ENCODE measurements at places on chromosomes 12 and 14.

DNA sequence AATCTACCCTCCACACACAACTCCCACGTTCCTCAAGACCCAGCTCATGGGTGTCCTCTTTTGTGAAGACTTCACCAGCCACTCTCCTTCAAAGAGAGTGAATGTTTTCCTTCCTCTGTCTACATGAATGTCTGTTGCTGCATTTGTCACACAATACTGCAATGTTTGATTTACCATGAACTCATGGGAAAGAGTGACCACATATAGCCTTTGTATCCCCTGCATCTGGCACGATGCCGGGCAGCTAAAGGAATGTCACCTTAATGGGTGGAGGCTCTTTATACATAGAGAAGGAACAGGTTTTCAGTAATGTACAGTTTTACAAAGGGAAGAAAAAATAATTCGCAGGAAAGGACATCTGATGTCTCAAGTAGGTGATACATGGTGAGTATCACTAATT lies 12.1 kb upstream of the BCDIN3D start:
- DNase-seq = no peak

DNA sequence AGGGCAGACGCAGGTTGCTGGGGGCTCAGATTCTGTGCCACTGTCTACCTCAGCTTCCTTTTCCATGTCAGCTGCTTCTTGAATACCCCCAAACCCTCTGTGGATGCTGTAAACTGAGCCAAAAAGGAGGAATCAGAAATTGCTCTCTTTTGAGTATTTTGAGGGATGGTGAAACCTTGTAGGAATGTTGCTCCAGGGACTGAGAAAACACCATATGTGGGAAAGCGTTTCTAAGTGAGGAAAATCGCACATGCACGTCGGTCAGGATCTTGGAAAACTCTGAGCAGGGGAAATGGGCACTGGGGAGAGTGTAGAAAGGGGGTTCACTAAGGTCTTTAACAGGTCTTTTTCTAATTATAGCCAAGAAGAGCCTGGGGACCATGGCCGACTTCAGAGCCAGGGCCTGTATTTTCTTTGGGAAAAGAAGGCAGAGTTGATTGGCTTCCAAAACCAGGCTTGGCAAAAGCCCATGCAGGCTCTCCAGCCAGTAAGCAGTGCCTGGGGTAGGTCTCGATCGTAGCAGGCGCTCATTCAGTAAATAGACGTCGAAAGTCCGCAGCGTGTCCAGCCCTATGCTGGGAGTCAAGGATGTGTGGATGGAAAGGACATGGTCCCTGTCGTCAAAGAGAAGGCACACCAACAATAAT lies 58.0 kb downstream of the NTF3 start:
- DNase-seq = no peak

- no peak for DNase-seq
Measured at GRCh38 chr12:46107591-46107990, 117.2 kb upstream of the SCAF11 start.

GRCh38 chr12:54390668-54391551 lies 6.4 kb upstream of the ZNF385A start:
- no peak for DNase-seq

GRCh38 chr12:58976146-58976545 lies 55.8 kb upstream of the LRIG3 start:
- no peak for DNase-seq

DNA sequence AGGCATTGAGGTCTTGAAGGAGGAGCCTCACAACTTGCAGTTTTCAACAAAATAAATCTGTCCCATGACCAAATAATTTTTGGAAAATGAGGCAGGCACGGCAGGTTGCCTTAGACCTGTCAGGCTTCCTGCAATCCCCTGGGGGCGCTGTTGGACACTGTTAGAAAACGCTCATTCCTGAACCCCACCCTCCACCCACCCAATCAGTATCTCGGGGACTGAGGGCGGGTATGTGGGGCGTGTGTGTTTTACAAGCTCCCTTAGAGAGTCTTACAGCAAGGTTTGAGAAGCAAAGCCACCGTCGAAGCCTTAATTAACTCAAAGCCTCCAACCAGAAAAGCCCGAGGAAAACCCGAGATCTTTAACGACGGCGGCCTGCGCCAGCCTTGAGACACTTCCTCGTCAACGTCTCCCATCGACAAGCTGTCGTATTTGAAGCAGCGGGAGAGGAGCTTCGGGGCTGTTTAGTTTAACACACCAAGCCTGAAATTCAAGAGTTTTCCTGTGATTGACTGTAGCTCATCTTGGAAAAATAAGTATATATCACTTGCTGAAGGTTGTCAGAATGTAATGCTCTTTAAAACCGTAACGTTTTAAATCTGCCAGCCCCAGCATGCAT lies 123.0 kb downstream of the GLT1D1 start:
- no peak for DNase-seq

GRCh38 chr14:90645842-90646443 lies 170.3 kb downstream of the TTC7B start:
- peak; percentile 33 for DNase-seq

GRCh38 chr12:5038781-5039311 lies 4.8 kb upstream of the KCNA5 start:
- DNase-seq = no peak

DNA sequence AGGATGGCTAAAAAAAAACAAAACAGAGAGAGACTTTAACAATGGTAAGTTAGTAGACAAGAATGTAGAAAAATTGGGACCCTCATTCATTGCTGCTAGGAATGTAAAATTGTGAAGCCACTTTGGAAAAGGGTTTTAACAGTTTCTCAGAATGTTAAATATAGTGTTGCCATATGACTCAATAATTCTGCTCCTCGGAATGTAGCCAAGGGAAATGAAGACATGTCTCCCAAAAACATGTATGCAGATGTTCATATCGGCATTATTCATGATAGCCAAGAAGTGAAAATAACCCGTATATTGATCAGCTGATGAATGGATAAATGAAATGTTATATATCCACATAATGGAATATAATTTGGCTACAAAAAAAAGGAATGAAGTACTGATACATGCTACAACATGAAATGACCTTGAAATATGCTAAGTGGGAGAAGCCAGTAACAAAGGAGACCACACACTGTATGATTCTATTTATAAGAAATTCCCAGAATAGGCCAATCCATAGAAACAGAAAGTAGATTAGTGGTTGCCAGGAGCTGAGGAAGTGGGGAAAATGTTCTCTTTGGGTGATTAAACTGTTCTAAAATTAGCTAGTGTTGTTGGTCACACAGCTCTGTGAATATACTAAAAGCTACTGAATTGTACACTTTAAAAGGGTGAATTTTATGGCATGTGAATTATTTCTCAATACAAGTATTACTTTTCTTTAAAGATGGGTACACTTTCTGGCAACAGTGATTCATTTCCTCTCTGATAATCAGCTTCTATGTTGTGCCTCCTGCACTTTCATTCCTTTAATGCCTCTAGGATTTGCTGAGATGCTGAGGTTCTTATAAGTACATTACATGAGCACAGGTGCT lies 132.5 kb downstream of the DAAM1 start:
- peak; percentile 79 for DNase-seq

- DNase-seq = peak; percentile 19
Measured at GRCh38 chr12:127583041-127583440, 683.9 kb upstream of the TMEM132C start.
